ENCODE measurements at places on chromosomes 11 and 22.

GRCh38 chr11:130737041-130737830 lies 179.0 kb downstream of the SNX19 start:
- no peak for DNase-seq

DNA sequence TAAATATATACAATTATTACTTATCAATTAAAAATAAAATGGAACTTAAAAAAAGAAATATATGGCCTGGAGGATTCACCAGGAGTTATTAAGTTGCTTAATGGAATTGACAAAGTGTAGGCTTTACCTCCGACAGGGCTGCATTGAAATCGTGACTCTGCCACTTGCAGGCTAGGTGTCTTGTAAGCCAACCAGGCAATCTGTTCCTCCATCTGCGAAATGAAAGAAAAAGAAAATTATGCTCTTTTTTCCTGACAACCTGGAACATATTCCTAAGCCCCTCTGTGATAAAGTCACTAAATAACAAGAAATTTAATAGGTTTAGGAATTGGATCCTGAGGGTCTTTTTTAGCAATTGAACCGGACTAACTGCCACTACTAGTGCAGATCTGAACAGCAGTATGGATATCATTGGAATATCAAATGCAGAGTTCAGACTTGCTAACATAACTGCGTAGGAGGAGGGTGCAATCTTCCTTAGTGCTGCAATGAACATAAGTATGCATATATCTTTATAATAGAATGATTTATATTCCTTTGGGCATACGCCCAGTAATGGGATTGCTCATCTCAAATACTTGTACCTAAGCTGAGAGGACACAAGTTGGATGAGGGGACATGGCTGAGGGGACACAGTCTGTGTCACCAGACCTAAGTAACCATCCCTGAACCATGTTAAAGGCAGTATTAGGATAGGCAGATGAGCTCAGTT lies 42.5 kb upstream of the CEP126 start:
- no peak for DNase-seq

DNA sequence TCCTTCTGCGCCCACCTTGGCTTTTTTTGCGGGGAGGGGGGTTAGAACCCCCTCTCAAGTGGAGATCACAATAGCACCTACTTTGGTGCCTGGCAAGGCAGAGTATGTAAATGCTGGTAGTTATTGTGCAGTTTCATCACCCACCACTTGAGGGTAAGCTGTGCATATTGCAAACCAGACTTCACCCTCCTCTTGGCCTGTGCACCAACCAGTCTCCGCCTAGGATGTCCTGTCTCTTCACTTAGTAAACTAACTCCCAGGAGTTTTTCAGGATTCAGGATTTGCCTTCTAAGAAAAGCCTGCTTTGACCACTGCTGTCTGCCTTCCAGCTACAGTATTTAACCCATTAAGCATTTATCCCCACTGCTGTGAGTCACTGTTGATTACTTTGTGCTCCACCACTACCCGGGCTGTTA lies 2.0 kb upstream of the UBXN1 start:
- DNase-seq = peak; percentile 41

GRCh38 chr11:98411777-98412176 lies 609.0 kb upstream of the CNTN5 start:
- DNase-seq = no peak

- DNase-seq = no peak
Observed at GRCh38 chr11:34339149-34340064, 18.4 kb downstream of the ABTB2 start.

GRCh38 chr11:72552399-72552910 lies 118.1 kb upstream of the CLPB start:
- DNase-seq = no peak

Data from NCI-H510A (cell line).